A549 treated with CpdA at 1 μM for 4 hours (cell line): ENCODE measurements at places on chromosomes 1 and 21. TPM values are rescaled to one million over a fixed set of nuclear protein-coding genes. Genes with fewer than 3 reads are reported as not detected.

NGF gene
- total RNA-seq, result 2.3 to 4.9 TPM (median 4.0 TPM) in 5 replicates

TMEM125 gene
- not detected in 5 replicates for total RNA-seq

RGS13 gene
- total RNA-seq, result not detected in 5 replicates

LIPI gene
- total RNA-seq, result not detected in 5 replicates

KRTAP7-1 gene
- total RNA-seq, result not detected in 5 replicates

HCN3 gene
- 2.9 to 5.8 TPM (median 4.5 TPM) in 5 replicates for total RNA-seq
